ENCODE measurements at places on chromosomes 1 and 21.

- no peak for DNase-seq
Measured at GRCh38 chr1:168121401-168122011, 15.2 kb downstream of the GPR161 start.

DNA sequence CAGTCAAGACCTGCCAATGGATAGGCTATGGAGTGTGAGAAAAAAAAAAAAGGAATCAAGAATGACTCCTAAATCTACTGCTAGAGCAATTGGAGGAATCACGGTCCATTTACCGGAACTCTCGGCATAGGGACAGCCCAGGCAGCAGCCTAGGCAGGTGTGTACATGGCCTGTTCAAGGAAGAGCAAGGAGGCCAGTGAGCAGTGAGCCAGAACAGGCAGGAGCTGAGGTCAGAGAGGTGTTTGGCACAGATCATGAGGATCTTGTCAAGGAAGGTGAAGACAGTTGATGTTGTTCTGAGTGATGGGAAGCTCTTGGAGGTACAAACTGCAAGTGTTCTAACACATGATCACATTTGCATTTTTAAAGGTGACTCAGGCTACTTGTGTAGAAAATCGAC is 40.6 kb upstream of the HHAT start:
- no peak for DNase-seq

- no peak for DNase-seq
Measured at GRCh38 chr1:211683396-211684297, 8.2 kb upstream of the NEK2 start.

- no peak for DNase-seq
Measured at GRCh38 chr21:36403713-36404112, 18.5 kb downstream of the CHAF1B start.

DNA sequence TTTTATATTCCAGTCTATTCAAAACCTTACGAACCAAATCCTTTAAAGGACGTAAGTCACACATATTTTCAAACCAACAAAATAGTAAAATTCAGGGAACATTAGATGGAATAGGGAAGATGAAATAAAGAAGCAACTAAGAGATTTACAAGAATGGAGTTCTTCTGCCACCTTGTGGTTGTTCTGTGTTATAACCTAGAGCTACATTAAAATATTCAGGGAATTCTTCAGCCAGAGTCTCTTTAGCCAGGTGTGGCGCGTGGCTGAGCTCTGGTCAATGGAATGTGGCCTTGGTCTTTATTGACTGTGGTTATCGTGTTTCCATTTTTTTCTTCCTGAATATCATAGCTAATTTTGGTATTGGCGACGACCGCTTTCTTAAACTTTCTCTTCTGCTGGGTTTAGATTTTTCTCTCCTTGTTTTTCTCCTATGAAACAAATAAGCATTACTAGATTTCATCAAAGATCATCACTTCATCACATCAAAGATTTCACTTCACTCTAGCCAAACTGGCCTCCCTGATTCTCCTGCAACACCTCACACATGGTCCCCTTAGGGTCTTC is 221.3 kb downstream of the MRPL39 start:
- DNase-seq, result peak; percentile 54

DNA sequence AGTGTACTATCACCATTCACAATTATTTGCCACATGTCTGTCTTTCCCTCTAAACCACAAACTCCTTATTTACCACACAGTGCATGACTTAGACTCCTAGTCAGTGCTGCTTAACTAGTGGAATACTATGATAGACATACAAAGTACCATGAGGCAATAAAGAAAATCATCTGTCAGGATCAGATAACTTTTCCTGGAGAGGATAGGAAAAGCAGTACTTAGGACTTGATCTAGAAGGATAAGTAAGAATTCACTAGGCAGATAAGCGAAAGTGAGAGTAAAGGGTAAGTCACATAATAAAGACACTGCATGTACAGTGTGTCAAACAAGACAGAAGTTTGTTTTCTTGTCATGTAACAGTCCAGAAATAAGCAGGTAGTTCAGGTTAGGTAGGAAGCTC is 21.2 kb upstream of the TSPAN1 start:
- no peak for DNase-seq

DNA sequence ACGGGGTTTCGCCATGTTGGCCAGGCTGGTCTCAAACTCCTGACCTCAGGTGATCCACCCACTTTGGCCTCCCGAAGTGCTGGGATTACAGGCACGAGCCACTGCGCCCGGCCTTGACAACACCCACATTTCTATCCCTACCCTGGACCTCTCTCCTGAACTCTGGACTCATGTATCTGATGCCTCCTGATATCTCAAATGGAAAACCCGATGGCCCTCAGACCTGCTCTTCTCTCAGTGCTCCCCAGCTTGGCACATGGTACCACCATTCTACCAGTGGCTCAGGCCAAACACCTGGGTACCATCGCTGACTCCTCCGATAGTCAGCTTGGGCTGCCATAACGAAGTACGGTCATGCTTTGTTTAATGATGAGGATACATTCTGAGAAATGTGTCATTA is 8.5 kb upstream of the RHBG start:
- DNase-seq, result no peak

DNA sequence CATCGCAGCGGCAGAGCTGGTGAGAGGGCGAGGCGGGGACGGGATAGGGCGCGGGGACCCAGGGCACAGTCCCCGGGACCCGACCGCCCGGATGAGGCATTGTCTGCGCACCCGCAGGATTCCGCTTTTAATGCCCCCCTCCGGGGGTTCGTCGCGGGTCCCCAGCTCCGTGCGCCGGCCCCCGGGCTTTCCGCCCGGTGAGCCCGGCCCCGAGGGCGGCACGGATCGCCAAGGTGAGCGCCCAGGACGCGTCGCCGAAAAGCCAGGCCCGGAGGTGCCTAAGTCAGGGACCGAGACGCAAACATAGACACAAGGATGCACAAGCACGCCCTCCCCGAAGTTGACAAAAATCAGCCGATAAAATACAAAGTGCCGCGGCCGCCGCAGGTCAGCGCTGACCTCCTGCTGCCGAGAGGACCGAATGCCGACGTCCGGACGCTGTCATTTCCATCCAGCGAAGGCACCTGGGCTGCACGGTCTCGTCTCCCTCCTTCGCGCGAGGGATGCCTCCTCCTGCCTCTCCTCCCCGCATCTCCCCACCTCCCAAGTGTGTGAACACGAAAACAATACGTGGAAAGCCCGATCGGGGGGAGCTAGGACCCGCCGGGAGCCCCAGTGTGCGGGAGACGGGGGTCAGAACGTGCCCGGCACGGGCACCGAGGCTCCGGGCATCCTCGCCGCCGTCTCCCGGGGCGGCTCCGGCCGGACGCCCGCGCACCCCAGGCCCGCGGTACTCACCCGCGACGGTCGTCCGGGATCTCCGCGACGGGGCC is 101.1 kb upstream of the SOD1 start:
- DNase-seq, result peak; percentile 97

GRCh38 chr21:29416268-29416667 is 117.5 kb downstream of the BACH1 start:
- DNase-seq, result no peak

DNA sequence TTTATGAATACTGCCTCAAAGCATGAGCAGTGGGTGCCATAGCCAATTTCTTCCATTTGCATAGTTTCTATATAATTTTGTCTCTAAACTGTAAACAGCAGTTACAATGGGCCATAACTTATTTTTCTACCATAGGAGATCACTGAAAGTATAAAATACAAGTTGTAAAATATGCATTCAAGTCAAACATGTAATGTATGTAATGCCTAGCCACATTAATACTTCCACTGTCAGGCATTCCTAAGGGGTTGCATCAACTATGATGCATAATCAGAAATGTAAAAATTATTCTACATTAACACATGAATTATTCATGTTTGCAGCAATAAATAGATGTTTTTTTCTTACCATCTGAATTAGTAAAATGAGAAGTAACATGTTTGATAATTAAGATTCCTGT is 560.3 kb upstream of the ZP4 start:
- no peak for DNase-seq

DNA sequence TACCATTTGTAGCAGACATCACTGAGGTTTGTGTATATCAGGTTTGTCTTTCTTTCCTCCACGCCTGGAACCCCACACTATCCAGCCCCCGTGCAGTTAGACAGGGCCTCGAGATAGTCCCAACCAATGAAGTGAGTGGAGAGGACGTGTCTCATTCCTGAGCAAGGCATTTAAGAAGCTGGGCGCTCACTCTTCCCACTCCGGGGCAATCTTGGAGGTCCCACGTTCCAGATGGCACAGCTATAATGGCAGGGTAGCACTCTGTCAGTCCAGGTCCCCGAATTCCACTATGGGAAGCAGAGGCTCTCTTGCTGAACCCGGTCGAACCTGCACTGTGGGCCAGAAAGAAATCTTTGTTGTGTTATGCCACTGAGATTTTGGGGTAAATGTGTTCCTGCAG is 57.3 kb upstream of the CSF3R start:
- DNase-seq, result no peak

DNA sequence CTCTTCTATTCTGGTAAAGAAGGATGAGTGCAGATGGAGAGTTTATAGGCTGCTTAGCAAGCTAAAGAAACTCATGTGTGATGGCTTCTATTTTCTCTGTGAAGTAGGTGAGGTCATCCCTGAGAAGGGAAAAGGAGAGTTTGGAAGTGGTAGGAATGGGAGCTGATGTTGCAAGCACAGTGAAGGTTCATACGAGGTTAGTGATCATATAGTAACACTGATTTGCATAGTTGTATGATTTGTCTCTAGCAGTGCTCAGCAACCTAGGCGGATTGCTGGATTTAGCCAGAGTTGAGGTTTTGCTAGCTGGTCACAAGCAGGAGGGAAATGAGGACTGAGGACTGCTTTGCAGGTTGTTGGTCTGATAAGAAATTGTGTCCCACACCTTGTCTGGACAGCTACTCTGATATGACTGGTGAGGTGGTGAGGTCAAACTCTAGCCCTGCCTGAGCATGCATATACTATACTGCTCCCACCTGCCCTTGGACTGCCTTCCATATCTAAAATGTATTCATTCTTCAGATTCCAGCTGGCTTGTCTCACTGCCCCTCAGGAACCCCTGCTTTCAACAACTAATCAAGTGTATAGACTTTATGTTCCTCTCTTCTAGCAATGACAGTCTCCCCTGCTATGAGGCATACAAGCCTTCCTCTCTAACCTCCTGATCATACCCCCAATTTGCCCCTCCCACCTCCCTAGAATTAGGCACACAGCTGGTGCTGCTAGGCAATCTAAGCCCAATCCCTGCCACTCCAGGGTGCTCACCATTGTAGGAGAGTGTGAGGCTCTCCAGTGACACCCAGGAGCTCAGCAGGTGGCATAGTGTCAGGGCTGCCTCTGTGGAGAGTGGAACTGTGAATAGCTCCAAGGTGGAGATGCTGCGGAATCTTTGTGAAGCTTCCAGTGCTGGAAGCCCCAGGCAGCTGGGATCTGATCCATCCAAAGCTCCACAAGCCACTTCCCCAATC is 18.5 kb downstream of the LRRC41 start:
- peak; percentile 8 for DNase-seq

GRCh38 chr1:210272666-210273065 is 40.1 kb downstream of the SERTAD4 start:
- DNase-seq, result no peak

- DNase-seq, result no peak
Measured at GRCh38 chr1:153659175-153659534, 652 bp downstream of the SNAPIN start.

DNA sequence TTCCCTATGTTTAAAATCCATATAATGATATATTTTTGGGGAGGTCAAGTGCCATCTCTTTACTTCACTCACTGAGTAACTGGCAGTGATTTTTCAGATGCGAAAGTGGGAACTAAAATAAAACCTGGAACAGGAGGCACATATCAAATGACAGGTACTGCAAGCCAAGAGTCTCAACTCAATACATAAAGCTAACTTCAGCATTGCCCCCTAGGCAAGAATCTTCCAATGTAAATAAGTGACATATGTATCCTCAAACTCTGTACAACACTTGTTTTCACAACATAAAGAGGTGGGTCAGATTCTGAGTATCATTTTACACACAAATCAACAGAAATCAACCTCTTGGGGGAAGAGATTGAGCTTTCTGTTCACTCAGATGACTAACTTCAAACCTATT is 18.1 kb downstream of the DCAF8 start:
- no peak for DNase-seq

DNA sequence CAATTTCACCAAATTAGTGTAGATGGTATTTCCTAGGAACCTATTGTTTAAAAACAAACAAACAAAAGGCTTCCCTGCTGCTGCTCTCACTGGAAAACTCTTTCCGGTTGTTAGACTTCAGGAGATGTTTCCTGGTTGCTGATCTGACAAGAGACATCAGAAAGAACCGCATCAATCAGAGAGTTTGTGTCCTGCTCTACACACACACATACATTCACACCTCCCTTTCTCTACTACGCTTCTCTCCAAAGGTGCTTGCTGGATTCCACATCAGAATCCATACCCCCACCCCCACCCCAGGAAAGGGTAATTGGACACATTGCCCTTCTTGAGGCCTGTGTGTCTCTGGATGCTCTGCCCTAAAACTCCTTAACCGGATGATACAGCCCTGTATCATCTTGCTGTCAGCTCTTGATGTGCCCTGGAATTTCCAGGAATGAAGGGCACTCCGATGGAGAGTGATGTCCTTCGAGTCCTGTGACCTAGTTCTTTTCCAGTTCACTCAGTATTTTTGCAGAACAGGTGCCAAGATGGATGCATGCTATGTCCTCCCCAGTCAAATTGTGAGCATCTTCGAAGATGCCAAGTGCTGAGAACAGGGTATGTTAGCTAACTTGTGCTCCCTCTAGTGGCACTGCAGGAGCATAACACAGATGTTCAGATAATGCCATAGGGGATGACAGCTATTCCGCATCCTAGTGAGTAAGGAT is 113.7 kb upstream of the SLC35F3 start:
- peak; percentile 66 for DNase-seq

DNA sequence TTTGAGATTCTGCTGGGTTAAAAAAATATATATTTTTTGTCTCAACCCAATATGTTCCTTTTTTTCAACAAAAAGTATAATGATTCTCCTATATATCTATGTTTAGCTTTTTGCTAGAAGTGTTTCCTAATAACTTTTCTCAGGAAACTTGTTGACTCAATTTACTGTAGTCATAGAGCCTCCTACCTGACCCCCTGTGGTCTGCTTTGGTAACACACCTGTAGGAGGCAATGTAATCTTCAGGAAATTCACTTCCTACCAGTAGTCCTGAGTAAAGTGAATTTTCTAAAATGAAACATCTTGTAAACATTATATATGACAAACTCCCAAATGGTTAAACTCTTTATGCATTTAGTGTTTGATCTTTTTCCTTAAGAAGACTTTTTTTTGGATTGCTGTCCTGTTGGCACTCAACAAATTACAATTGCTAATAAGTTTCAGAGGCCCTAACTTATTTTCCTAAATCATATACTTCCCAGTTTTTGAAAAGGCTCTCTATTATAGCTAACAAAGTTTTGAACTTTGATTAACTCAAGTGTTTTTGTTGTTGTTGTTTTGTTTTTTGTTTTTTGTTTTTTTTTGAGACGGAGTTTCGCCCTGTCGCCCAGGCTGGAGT is 118.3 kb downstream of the OLFML2B start:
- peak; percentile 5 for DNase-seq

DNA sequence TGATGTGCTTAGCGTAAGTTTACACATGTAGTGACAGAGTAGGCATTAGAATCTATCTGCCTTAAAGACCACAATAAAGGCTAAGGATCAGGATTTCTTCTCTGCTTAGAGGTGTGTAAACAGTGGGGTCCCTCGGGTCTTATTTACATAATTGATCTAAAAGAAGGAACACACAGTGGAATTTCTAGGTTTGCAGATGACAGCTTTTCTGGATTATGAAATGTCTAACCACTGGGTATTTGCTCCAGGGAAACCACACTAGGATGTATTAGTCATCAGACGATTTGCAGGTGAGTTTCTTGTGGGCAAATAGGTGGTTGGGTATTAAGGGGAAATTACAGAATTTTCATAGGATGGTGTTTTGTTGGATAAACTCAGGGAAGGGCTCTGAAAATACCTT is 5.8 kb downstream of the LRRC8D start:
- no peak for DNase-seq
